Hepatocyte (in vitro differentiated cells): ENCODE measurements at places on chromosomes 6 and 20.
A peak's percentile ranks its signal among the peaks of the same experiment; 100 is the strongest.

DNA sequence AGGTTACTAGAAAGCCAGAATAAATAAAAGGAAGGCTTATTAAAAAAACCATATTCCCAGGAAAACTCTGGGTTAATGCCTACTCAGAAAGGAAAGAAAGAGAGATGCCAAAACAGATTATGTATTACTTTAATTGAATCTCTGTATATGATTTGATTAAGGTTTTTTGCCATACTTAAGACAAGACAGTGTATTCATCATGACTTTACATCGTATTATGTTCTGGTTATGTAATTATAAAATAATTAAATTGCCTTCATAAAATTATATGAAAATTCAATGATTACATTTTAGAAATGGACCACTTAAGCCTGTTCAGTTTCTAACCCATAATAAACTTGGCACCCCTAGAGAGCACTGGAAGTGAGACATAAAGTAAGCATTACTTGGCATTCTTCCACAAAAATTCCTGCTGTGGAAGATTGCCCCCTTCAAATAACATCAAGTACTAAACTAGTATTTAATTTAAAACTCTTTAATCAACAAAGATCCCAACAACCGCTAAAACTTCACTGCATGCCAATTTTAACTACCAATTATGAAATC is 20.8 kb upstream of the IBTK start:
- no peak for DNase-seq

GRCh38 chr20:19735446-19735845 is 22.6 kb upstream of the RIN2 start:
- peak; percentile 69 for DNase-seq

DNA sequence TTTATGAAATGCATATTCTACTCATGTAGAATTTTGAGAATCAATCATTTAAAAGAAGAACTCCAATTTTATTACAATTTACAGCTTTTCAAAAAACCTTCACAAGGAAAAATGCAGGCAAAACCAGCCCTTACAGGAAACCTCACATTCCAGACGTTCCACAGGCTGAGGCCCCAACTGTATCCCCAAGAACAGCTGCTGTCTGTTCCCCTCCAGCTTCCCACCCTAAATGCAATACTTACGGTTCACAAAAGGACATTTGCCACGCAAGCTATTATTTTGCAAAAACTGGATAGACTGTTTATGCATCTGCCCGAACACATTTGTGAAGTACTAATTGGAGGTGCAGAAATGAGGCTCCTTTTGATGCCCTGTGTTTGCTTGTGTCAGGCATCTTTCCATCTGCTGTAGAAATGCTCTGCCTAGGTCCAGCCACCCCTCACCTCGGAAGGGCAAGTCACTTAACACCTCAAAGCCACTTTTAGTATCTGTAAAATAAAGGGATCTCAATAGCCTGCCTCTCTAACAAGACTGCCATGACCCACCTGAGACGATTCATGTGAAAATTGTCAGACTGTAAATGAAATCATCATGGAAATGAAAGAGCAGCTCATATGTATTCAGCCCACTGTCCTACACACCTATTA is 26.5 kb downstream of the PDE10A start:
- DNase-seq, result no peak

- DNase-seq, result no peak
These were observed 39.3 kb downstream of the ALDH8A1 start for GRCh38 chr6:134910593-134910935.

- no peak for DNase-seq
These were observed 112.2 kb upstream of the PDE7B start for GRCh38 chr6:135739288-135739687.

DNA sequence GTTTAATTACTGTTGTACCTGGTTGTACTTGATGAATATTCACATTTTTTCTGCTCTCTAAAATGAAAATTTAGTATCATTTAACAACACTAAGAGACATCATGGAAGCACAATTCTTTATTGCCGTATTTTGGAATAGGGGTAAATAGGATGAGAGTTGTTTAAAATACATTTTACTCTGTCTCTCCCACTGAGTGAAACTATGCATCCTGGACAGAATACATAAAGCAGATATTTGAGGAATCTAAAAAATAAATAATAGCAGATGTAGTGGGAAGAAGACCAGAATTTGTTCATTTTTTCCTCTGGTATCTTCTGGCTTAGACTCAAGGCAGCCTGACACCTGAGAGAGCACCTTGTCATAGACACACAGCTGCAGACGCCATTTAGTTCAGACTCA is 119.1 kb upstream of the AHI1 start:
- DNase-seq, result no peak

DNA sequence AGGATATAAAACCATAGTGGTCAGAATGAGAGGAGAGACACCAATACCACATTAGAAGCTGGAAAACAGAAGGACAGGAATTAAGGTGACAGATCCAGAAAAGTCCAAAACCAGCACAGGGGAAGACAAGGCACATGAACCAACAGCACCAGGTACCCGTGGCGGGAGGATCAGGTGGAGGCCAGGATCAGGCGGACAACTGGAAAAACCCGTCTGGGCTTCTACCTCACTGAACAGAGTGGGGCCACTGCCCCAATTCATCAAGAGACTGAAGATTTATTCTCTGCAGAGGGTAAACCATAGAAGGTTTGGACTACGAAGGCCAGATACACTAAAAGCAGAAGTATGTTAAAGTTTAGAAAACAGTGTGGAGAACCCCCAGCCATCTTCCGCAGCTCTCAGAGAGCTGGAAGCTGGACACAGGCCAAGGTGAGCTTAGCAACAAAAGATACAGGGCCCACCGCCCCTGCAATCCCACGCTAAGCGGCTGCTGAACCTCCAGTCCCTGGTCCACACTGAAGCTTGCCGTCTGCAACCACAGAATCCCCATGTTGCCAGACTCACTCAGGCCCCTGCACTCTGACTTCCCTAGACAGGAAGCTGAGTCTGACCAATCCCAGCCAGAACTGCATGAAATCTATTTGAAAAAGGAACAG is 29.9 kb downstream of the ABHD12 start:
- no peak for DNase-seq

- DNase-seq, result no peak
These were observed 515.5 kb upstream of the NOX3 start for GRCh38 chr6:155970876-155971708.

GRCh38 chr6:137772541-137773250 is 94.4 kb upstream of the TNFAIP3 start:
- no peak for DNase-seq

- DNase-seq, result no peak
These were observed 306.0 kb upstream of the HS3ST5 start for GRCh38 chr6:114648847-114649246.

GRCh38 chr6:148955441-148955840 is 208.6 kb downstream of the UST start:
- DNase-seq, result peak; percentile 44

GRCh38 chr6:90144396-90144795 is 152.2 kb downstream of the BACH2 start:
- DNase-seq, result no peak

GRCh38 chr20:37699202-37699601 is 5.4 kb downstream of the CTNNBL1 start:
- no peak for DNase-seq

DNA sequence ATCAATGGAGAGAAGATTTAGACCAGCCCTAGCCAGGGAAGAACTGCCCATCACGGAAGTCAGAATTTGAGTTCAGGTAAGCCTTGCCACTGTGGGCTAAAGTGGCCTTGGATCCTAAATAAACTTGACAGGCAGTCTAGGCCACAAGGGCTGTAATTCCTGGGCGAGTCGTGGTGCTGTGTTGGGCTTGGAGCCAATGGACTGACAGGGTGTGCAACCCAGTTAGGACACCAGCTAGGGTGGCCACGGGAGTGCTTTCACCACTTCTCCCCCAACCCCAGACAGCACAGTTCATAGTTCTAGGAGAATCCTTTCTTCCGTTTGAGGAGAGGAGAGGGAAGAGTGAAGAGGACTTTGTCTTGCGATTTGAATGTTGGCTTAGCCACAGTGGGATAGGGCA is 422.4 kb downstream of the DOK5 start:
- no peak for DNase-seq

DNA sequence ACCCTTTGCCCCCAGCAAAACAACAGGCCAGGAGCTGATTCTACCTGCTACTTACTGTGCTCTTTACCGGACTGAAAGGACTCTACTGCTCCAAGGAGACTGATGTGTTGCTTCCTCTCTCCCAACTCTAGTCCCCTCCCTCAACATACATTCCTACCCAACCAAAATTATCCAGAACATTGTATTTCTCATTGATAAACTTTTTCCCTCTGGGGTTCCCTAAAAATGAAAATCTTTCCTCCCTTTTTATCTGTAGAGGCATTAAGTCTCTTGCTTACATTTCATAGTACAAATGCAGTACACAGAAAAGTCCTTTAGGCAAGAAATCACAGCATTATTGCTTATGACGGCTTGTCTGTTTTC is 940 bp upstream of the HS3ST5 start:
- no peak for DNase-seq

- peak; percentile 65 for DNase-seq
These were observed 130.5 kb upstream of the DTNBP1 start for GRCh38 chr6:15793288-15793687.

- peak; percentile 32 for DNase-seq
These were observed 5.8 kb upstream of the TBXT start for GRCh38 chr6:166173281-166173951.
